ENCODE measurements at places on chromosomes 11 and 22.

DNA sequence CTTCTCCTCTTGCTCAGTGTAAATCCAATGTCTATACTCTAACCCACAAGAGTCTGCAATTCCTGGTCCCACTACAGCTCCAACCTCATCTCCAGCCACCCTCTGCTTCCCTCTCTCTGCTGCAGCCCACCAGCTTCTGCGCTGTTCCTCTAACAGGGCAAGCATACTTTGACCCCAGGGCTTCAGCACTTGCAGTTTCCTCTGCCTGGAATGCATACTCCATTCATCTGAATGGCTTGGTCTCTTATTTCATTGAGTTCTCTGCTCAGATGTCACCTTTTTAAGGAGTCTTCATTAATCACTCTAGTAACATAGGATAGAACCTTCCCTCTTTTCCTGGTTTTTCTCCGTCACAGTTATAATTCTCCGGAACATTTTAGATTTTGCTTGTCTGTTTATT lies 141.6 kb downstream of the BUD13 start:
- DNase-seq = no peak

DNA sequence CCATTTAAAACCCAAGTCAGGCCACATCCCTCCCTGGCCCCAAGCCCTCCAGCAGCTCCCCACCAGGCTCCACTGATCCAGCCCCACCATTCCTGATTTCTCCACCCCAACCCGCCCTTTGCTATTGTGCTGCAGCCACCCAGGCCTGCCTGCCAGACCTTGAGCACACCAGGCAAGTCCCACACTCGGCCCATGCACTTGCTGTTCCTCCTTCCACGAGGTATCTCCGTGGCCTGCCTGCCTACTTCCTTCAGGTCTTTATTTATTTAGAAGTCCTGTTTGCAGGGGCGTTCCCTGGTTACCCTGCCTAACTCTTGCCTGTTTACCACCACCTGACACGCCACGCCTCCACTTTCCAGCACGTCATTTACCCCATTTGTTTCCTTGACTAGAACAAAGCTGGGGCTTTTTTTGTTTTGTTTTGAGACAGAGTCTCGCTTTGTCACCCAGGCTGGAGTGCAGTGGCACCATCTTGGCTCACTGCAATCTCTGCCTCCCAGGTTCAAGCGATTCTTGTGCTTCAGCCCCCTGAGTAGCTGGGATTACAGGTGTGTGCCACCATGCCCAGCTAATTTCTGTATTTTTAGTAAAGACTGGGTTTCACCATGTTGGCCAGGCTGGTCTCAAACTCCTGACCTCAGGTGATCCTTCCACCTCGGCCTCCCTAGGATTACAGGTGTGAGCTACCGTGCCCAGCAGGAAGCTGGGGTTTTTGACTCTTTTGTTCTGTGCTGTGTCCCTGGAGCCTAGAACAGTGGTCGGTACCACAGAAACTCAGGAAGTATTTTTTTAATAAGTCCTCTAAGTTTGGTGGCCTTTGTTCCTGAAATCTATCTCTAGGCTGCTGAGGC lies 6.7 kb downstream of the CENPM start:
- peak; percentile 96 for DNase-seq

GRCh38 chr11:103806130-103806895 lies 230.1 kb upstream of the DDI1 start:
- DNase-seq = no peak

DNA sequence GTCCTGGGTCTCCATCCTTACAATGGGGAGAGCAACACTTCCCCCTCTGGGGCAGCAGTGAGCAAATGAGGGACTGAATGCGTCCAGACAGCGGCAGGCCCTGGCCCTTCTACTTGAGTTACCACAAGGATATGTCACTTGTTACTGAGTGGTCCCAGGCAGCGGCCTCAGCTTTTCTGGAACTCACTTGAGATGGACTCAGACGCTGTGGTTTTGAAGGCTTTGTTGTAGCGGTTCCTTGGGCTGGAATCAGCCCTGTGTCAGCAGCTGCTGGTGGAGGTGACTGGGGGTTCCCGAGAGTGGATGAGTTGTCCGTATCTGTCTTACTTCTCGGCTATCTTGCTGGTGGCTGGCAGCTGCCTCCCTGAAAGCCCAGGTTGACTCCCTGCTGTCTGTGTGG lies 77.0 kb downstream of the MICAL2 start:
- peak; percentile 19 for DNase-seq

GRCh38 chr22:21045585-21046294 lies at the start of gene LRRC74B:
TSS of gene LRRC74B (plus strand) at chr22:21045946. CDS start at chr22:21045987, 41 bp downstream.
- DNase-seq = peak; percentile 48

- no peak for DNase-seq
Observed at GRCh38 chr11:120912504-120912903, 111.4 kb upstream of the TBCEL start.

All from activated CD4-positive, alpha-beta T cell treated with anti-CD3 and anti-CD28 coated beads for 4 hours (primary cell).